ENCODE measurements at places on chromosomes 1 and 21.

GRCh38 chr21:44579056-44579832 is 1.2 kb downstream of the KRTAP10-5 start:
- no peak for DNase-seq

GRCh38 chr1:1074631-1075147 is 583 bp upstream of the RNF223 start:
- no peak for DNase-seq

- DNase-seq: no peak
Observed at GRCh38 chr21:27423038-27423437, 456.1 kb upstream of the ADAMTS5 start.

DNA sequence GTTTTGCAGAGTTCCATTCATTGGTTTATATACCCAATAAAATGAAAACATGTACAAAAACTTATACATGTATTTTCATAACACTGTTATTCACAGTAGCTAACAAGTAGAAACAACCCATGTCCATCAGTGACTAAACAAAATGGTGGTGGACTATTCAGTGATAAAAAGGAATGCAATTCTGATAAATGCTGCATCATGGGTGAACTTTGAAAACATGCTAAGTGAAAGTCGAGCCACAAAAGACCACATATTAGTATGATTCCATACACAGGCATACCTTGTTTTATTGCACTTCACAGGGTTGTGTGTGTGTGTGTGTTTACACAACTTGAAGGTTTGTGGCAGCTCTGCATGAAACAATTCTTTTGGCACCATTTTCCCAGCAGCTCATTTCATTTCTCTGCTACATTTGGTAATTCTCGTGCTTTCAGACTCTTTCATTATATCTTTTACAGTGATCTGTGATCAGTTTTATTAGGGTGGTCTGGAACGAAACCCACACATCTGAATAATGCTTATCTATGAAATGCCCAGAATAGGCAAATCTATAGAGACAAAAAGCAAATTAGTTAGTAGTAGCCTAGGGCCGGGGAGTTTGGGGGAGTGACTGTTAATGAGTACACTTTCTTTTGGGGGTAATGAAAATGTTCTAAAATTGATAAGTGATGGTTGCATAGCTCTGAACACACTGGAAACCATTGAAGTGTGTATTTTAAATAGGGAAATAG is 27.2 kb downstream of the RNF11 start:
- no peak for DNase-seq

GRCh38 chr21:43681650-43682049 is 22.3 kb downstream of the RRP1B start:
- DNase-seq: no peak

DNA sequence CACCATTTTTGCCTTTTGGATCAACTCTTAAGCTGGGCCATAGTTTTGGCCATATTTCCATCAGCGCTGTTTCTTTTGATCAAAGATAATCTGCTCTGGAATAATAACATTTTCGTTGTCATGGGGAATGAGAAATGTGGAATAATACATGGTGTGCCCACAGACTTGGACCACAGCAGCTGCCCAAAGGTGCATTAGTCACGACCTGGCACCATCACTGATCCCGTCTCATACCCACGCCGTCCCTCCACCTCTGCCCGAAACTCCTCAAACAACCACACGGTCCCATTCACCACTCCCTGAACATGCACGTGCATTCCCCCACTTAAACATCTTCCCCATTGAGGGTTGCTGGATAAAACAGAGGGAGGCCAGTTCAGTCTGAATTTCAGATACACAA is 76.9 kb downstream of the SLC66A1 start:
- no peak for DNase-seq

DNA sequence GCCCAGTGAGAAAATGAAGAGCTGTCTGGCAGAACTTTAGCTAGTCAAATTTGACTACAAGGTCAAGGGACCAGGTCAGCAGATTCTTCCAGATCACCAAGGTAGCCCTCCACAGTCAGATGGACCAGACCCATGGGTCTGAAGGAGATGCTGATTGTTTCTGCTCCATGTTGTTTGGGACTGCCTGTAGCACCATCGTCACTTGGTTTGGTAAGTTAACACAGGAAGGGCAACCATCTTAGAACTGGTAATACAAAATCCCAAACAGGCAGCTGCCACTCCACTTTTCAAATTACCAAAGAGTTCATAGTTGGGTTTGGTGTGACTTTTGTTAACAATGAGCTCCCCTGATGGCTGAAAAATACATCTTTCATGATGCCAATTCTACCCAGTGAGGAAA is 9.0 kb downstream of the ITPKB start:
- no peak for DNase-seq

- no peak for DNase-seq
Observed at GRCh38 chr1:229155472-229155871, 115.4 kb upstream of the RAB4A start.

DNA sequence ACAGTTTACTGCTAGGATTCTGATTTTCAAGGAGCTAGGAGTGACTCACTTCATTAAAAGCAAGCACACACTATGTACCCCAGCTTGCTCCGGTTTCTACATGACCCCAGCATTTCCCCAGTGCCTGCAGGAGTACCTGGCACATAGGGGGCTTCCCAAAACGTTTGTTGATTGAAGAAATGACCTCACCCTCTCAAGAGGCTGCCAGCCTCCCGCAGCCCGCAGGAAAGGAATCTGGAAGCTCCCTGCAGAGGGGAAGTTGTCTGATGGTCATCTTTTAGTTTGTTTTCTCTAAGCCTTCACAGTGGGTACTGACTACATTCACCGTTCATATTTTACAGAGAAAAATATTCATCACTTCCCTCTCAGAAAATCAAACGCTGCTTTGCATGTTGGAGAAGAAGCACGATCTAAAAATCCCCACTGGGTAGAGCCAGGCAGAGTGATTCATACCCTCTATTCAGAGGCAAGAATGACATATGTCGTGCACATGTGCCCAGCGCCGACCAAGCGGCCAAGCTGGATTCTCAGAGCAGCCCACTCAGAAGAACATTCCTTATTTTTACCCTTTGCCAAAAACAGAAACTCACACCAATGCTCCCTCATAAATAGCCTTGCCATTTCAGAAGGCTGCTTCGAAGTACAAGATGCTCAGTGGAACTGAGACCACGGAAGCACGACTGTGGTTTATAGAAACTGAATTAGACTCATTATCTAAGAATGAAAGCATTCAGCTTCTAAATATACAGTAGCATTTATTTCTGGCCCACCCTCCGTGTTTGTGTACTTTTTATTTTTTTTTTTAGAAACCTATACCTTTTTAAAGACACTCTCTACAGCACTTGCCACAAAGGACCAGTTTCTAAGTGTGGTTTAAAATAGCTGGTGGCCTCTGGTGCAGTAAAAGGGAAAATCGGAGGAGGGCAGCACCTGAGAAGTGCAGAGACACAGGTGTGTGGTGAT is 143.2 kb downstream of the MIS18A start:
- DNase-seq: no peak

DNA sequence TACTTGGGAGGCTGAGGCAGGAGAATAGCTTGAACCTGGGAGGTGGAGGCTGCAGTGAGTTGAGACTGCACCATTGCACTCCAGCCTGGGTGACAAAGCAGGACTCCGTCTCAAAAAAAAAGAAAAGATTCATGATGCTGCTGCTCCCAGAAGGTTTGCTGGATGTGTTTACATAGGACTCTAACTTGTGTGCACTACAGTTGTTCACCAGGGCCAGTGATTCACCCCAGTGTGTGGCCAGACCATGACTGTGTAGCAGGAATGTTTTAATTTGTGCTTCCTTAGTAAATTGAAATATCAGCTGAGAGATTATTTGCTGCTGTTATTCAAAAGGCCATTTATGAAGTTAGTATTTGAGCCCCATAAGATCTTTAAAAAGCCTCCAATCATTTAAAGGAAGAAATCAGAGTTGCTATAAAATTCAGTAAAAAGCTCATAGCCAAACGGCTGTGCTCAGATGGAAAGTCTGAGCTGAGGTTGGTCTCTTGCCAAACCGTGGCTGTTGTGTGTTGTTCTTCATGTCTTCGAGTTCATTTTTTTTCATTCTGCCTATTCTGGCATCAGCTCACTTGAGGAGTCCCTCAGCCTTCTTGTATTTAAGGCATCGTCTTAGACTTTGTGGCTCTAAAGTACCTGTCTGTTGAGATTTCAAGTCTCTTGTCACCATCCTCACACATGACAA is 18.1 kb upstream of the PGD start:
- no peak for DNase-seq

DNA sequence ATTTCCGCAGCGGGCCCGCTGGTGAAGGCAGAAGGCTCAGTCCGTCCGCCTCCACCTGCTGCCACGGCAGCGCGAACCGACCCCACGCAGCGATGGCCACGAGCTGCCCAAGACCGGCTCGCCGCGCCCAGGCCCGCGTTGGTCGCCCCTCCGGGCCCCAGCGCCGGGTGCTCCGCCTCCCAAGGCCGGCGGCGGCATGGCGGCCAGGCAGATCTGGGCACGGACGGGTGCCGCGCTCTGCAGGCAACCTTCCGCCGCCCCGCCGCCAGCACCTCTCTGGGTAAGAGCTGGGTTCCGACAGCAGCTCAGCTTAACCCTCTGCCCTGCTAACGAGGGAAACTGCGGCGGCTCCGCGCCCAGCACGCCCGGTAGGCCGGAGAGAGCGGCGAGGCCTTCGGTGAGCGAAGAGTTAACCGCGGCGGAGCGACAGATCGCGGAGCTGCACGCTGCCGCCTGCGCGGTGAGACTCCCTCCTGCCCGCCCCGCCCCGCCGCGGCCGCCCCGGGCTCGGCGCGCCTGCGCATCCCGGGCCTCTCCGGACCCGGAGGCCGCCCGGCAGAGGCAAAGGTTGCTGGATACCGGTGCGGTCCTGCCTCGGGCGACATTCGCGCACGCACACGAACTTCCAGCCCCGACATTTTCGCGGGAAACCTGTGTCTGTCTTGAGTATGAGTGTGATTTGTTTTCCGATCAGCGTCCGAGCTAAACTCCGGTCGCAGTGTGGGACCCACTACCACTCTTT is at the start of gene C1orf53:
C1orf53 (plus strand) TSS at position 177 of the 742 bp plus-strand sequence; CDS start at position 197, 20 bp downstream.
- peak; percentile 90 for DNase-seq

DNA sequence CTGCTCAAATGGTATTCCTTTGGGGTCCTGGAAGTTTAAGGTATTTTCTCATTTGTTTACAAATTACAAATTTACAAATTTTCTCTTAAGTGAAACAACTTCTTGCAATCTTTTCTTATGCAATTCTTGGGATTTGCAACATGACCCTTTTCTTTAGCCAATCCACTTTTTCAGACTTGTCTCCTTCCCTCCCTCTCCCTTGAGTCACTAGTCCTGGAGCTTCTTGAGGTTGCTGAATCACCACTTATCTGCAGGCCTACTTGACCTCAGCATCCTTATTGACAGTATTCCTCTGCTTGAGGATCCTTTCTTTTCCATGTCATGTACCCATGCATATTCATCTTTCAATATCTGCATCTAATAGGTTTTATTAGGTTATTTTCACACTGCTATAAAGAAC is 302.8 kb upstream of the ADAMTS5 start:
- no peak for DNase-seq

GRCh38 chr1:2251786-2252185 is 23.7 kb downstream of the SKI start:
- DNase-seq: no peak

DNA sequence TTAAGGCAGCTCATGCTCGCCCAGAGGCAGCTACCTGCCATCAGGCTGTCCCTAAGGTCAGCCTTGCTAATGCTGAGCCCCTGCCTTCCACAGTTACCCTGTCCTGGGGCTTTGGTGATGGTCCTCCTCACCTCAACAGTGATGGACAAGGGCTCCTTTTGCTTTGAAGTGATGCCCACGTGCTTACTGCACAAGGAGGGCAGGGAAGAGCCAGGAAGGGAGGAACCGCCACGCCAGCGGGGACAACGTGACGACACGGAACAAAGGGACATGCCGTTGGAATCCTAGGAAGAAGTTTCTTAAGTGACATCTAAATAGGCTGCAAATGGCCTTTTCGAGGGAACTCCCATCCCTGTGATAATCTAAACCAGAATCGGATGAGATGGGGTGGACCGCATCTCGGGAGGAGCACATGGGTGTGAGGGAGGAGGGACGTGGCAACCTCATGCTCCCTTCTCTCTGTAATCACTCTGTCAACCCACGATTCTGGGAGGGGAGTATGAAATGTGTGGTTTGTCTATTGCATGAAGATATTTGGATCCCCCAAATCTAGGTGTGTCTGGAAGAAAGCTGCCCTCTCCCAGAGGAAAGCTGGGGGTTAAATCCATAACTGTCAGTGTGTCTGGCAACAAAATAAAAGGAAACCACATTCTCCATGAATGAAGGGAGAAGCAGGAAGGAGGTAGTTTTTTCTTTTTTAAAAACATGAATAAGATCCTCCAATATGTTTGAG is 110.9 kb upstream of the IRF2BP2 start:
- DNase-seq: no peak

- DNase-seq: peak; percentile 31
Observed at GRCh38 chr1:24289937-24290595, 29.1 kb upstream of the GRHL3 start.

GRCh38 chr1:228225740-228226139 is 17.9 kb downstream of the OBSCN start:
- no peak for DNase-seq

- DNase-seq: peak; percentile 8
Observed at GRCh38 chr1:209434066-209434465, 149.4 kb upstream of the CAMK1G start.

- no peak for DNase-seq
Observed at GRCh38 chr1:6281511-6282402, 20.9 kb upstream of the GPR153 start.

DNA sequence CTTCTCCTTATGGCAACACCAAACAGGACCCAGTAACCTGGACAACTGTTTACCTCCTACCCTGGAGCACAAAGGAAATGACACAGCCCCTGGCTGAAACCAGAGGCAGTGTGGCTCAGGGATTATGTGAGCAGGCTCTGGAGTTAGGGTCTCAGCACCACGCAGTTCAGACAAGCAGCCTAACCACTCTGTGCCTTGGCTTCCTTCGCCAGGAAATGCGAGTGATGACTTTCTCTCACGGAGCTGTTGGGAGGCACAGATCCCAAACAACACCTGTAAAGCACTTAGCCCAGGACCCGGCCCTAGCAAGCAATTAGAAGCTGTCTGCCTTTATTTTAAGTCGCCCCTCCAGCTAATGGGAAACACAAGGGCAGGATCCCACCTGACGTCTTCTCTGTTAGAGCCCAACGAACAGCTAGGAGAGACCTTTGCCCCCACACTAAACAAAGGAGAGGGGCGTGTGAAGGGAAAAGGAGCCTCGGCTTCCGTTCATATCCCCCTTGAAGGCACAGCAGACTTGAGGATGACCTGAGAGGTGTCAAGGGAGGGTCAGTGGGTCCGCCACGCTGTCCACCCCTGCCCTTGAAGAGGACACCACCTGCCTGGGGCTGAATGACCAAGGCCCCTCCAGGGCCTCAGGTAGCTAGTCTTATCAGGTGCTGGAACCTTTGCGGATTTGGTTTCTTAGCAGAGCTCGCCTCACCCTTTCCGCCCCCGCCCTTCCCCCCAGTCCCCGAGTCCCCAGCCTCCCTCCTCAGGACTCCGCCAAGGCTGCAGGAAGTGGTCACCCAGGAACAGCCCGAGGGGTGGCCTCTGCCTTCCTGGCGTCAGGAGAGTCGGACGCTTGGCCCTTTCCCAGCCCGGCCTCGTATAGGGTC is 860 bp downstream of the TMEM63A start:
- no peak for DNase-seq

GRCh38 chr21:28906841-28907240 is 85.8 kb downstream of the LTN1 start:
- no peak for DNase-seq

Data from hippocampal formation (tissue), 2 donors.